ENCODE measurements at places on chromosomes 2 and 18.

DNA sequence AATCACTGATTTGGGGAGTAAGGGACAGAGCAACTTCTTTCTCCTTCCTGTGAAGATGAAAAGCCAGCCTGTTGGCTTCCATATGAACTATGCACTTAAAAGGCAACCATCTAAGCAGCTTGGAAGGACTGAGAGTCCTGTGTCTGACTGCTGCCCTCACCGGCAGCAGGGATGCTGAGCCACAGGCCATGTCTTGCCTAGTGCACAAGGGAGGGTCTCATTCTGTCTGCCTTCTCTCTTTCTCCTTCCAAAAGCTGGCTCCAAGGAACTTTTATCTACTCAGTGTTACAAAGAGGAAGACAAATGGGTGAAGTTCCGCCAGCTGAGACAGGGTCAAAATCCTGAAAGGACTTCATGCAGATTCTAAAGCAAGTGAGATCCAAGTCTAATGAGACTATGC, 146.3 kb downstream of the MTCL1 start:
- no peak for DNase-seq

GRCh38 chr2:239499726-239500573, 99.1 kb upstream of the HDAC4 start:
- DNase-seq = no peak

GRCh38 chr2:29317801-29318485, 202.7 kb downstream of the CLIP4 start:
- DNase-seq = peak; percentile 18

DNA sequence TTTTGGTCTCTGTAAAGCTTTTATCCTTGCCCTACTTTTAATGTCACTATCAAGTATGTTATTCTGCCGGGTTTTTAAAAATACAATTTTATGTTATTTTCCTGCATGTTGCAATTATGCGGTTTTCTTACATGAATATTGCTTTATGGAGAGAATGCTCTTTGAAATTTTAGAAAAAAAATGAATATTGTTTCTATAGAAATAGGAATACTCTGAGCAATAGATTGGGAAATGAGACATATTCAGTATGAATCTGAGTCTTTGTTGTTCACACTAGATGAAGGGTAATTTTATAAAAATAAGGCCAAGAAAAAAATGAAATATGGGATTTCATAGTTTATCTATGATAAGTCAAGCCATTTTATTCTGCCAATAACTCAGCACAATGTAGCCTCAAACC, 142.2 kb upstream of the DTNA start:
- no peak for DNase-seq

DNA sequence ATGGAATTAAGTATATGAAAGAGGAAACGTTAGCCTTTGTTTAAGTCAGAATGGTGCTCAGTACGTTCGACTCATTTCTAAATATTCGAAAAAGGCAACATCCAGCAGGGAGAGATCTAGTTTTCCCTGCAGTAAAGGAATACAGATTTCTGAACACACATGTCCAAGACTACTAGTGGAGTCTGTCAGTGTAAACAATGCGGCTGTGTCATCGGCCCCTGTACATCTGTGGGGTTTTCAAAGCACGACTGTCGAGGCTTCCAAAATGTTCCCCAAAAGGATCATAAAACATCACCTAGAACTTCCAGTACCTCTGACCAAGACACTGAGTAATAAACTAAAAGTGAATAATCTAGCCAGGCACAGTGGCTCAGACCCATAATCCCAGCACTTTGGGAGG, 112.8 kb downstream of the ZNF516 start:
- no peak for DNase-seq

- no peak for DNase-seq
Observed at GRCh38 chr2:224335991-224336390, 65.9 kb downstream of the FAM124B start.

DNA sequence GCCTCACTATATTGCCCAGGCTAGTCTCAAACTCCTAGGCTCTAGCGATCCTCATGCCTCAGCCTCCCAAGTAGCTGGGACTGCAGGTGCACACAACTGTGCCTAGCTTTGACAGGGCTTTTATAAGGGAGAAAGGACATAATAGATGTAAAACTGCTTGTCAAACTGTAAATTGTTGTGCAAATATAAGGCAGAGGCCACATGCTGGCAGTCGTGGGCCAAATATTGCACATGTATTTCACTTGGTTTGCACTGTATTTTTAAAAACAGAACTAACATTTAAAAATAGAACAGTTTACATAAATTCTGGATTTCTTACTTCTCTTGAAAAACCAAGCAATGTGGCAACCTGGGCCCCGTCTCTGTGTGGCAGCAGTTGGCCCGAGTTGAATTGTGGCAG, 31.2 kb upstream of the MYO3B start:
- no peak for DNase-seq

GRCh38 chr2:3102922-3103569, 274.6 kb downstream of the EIPR1 start:
- no peak for DNase-seq

DNA sequence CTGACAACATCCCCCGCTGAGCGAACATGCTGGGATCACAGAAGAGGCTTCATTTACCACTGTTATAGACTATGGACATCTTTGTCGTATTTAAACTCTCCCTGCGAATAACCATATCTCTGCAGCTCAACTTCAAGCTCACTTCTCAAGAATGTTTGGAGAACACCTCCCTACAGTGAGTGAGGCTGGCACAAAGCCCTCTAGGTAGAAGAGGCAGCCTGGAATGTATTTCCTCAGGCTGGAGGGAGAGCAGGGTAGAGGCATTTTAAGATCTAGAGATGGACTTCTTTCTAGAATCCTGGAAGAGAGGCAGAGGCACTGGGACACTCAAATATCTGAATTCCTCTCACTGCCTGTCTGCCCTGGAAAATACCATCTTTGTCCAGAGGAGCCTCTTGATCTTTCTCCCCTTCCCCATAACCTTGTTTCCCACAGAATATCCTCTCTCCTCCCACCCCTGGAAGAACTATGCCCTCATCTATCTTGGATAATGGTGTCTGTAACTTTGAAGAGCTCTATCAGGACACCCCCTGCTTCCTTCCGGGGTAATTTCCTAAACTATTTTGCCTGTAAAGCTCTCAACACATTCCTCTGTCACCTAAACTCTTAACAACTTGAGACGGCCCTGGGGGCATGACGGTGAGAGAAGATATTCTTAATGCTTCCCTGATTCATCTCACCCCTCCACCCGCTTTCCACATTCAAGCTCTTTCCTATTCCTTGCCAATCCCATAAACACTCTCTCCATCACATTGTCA, 2.4 kb upstream of the ANTXR1 start:
- DNase-seq = no peak

- DNase-seq = no peak
Observed at GRCh38 chr2:86414996-86415395, 26.2 kb upstream of the KDM3A start.

DNA sequence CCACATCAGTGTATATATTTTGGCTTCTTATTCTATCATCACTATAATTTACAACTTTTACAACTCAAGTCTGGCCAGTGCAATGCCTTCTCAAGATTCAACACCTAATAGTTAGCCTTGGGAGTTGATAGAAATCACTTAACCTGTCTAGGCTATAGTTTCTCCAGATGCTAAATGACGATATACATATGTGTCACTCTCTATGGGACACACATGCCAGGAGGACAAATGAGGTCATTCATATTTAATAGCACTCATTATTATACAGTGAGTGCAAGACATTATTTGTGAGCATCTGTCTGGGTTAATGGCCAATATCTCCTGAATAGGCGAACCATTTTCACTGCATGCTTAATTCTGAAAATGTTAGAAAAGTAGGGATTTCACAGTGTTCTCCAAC, 89.8 kb downstream of the ALK start:
- DNase-seq = no peak

DNA sequence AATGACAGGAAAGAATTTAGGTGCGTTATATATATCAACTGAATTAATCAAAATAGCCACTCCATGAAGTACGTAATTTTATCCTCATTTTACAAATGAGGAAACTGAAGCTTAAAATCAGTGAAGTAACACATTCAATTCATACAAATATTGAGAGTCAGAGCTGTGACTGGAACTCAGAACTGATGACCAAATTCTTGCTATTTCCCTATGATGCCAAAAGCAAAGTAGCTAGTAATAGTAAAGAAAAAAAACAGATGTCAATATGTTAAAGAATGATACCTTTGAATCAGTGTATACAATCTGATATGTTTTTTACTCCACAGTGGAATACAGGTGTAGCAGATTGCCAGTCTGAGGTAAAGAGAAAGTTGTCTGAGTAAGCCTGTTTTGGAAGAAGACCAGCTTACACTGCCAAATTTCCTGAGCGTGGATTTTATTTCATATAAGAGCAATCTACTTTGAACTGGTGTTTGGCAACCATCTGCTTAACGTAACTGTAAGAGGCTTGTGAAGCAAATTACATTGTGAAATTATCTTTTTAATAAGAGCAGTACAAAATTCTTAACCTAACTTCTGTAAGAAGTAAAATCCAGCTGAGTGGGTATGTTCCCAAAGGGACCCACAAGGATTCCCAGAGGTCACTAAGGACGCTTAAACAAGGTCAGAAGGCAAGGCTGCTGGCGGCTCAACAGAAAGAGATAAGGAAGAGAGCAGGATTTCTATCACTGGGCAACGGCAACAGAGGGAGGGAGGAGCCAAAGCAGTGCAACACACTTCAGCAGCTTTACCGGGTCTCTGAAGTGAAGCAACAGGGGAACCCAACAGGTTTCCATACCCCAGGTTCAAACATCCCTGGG, 85.6 kb downstream of the IKZF2 start:
- peak; percentile 60 for DNase-seq

DNA sequence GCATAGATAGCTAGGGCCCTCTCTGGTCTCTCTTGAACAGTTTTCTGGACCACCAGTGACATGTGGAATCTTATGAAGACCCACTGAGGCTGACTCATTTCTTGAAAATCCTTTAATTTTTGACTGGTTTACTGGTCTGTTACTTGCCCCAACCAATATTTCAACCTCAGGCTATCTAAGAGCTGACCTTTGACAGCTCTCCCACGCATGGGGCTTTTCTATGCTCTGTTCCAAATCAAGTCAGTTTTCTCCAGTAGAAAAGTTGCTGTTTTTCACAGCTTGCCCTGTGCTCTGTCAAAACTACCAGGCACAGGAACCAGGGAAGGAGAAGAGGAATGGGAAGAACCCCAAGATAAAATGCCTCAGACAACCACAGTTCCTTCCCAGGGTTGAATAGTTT, 46.0 kb upstream of the MTIF2 start:
- DNase-seq = no peak

GRCh38 chr2:119480718-119481142, 43.6 kb downstream of the SCTR start:
- peak; percentile 26 for DNase-seq

GRCh38 chr2:95760806-95761525, 169.2 kb downstream of the TRIM43 start:
- DNase-seq = no peak

DNA sequence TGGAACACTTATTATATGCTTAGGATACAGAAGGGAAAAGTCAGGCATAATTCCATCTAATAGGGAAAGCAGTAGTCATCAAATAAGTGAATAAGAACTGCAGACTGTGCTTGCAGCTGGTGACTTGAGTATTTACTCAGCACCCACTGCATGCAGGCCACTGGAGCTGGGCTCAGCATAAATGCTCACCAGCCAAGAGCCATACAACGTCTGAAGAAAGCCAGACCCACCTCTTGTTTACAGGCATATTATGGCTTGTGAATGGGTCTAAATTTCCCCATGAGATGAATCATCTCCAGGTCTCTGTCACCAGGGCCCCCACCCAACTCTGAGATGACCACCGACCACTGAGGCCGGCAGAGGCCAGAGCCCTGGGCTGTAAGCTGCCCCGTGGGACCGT, 123.8 kb upstream of the PKDCC start:
- DNase-seq = no peak

GRCh38 chr18:13730481-13730880, 4.0 kb downstream of the RNMT start:
- DNase-seq = no peak

GRCh38 chr2:130864830-130865800, 28.4 kb downstream of the ARHGEF4 start:
- DNase-seq = peak; percentile 31

GRCh38 chr2:102895376-102895775, 133.5 kb downstream of the TMEM182 start:
- peak; percentile 49 for DNase-seq

DNA sequence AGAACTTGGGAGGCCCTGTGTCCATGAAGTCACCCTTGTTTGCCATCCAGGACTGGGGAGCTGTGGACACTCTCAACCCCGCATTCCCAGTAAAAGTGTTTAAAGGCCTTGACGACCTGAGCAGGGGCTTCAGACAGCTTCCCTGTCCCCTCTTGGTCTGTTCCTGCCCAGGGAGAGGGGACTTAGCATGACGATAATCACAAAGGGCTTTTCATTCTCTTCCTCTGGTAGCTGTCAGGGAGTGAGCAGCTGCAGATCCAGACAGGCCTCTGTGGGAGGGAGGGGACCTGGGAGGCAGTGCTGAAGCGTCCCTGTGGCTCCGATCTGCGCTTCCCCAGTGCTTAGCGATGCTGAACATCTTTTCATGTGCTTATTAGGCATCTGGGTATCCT, 77.8 kb upstream of the HS6ST1 start:
- no peak for DNase-seq

DNA sequence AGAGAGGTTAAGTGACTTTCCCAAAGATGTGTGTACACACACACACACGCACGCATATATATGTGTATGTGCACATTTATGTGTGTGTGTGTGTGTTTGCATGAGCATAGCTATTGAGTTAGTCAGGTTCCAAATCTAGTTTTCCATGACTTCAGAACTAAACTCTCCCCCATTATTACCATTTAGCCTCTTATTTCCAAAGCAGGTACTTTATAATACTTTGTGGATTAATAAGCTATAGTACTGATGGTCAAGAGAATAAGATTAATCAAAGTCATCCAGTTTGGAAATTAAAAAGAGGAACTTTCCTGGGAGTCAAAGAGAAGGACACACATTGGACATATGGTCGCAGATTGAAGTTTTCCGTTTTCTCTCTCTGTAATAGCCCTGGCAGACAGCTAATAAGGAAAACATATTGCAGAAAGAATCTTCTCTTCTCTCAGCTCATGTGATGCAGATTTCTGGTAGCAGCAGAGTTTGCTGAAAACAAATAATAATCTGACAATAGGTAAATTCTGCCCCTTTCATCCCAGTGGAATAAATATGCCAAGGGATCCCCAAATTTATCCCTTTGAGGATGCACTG, 410.9 kb upstream of the TCF4 start:
- DNase-seq = no peak

- DNase-seq = no peak
Observed at GRCh38 chr2:128286905-128287779, 31.5 kb downstream of the HS6ST1 start.

GRCh38 chr2:217714287-217714751, 288.5 kb downstream of the TNS1 start:
- peak; percentile 3 for DNase-seq

GRCh38 chr2:208274748-208275147, 8.7 kb downstream of the PIKFYVE start:
- peak; percentile 40 for DNase-seq

GRCh38 chr18:68699043-68699442, 15.9 kb downstream of the TMX3 start:
- no peak for DNase-seq

DNA sequence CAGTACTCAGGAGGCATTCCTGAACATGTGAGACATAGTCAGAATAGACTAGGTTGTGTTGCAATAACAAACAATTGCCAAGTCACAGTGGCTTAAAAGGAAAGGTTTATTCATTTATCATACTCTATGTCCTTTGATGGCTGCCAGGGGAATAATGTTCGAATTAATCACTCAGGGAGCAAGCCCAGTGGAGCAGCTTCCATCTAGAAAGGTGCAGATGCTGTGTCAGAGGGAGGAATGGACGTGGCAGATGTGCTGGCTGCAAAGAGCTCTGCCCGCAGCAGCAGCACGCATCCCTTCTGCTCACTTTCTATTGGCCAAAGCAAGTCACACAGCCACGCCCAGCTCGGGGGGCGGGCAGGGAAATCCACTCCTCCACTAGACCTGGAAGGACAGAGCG, 105.9 kb upstream of the AQP4 start:
- DNase-seq = no peak
